ENCODE measurements at places on chromosomes 1 and 21. TPM values are rescaled to one million over a fixed set of nuclear protein-coding genes. Genes with fewer than 3 reads are reported as not detected.

TRIM63 gene
- total RNA-seq = not detected

SH2D2A gene
- total RNA-seq = 4.9 TPM

FBLIM1 gene
- total RNA-seq = 45.2 TPM

GRCh38 chr1:117146575-117147340 lies 25.2 kb upstream of the TRIM45 start:
- no peaks in the 10 kb centered on the region for H3K27me3 ChIP-seq
- H3K27ac ChIP-seq = no peak overlapping the region
- H3K4me3 ChIP-seq = no peak overlapping the region
- DNase-seq = no peak
- no peaks in the 10 kb centered on the region for H3K36me3 ChIP-seq

DNA sequence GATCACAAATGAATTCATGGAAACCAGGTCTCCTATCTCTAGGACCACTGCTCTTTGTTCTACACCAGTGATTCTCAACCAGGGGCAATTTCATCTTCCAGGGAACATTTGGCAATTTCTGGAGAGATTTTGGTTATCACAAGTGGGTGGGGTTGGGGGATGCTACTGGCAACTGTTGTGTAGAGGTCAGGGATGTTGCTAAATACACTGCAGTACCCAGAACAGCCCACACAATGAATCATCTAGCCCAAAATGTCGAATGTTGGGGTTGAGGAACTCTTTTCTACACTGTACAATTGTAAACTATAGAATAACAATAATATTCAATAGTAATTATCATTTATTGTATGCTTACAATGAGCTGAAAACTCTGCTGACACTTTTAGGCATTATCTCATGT lies 55.7 kb upstream of the UBE2U start:
- H3K4me1 ChIP-seq = no peaks in the 10 kb centered on the region
- H3K36me3 ChIP-seq = no peaks in the 10 kb centered on the region
- no peak for DNase-seq
- H3K4me3 ChIP-seq = no peak overlapping the region
- no peak overlapping the region for H3K27ac ChIP-seq

GRCh38 chr1:215166886-215167285 lies 84.3 kb downstream of the KCNK2 start:
- no peak overlapping the region for H3K27ac ChIP-seq
- H3K27me3 ChIP-seq = no peaks in the 10 kb centered on the region
- H3K4me1 ChIP-seq = no peaks in the 10 kb centered on the region
- H3K36me3 ChIP-seq = no peaks in the 10 kb centered on the region

- H3K36me3 ChIP-seq = no peaks in the 10 kb centered on the region
- peak overlapping the region; percentile 43 for H3K27ac ChIP-seq
- H3K4me3 ChIP-seq = no peak overlapping the region
- peaks cover 44% of the 10 kb centered on the region for H3K4me1 ChIP-seq
These were observed 79.9 kb downstream of the FHAD1 start for GRCh38 chr1:15326691-15327588.

GRCh38 chr21:34715518-34715917 lies 46.7 kb downstream of the CLIC6 start:
- no peak overlapping the region for H3K27ac ChIP-seq
- DNase-seq = no peak
- no peak overlapping the region for H3K4me3 ChIP-seq
- H3K4me1 ChIP-seq = no peaks in the 10 kb centered on the region
- H3K36me3 ChIP-seq = no peaks in the 10 kb centered on the region

GRCh38 chr1:244860914-244861610 lies 3.3 kb downstream of the HNRNPU start:
- H3K27me3 ChIP-seq = no peaks in the 10 kb centered on the region
- peak overlapping the region; percentile 100 for H3K27ac ChIP-seq
- peaks cover 60% of the 10 kb centered on the region for H3K4me1 ChIP-seq
- DNase-seq = no peak
- peak overlapping the region; percentile 100 for H3K4me3 ChIP-seq

DNA sequence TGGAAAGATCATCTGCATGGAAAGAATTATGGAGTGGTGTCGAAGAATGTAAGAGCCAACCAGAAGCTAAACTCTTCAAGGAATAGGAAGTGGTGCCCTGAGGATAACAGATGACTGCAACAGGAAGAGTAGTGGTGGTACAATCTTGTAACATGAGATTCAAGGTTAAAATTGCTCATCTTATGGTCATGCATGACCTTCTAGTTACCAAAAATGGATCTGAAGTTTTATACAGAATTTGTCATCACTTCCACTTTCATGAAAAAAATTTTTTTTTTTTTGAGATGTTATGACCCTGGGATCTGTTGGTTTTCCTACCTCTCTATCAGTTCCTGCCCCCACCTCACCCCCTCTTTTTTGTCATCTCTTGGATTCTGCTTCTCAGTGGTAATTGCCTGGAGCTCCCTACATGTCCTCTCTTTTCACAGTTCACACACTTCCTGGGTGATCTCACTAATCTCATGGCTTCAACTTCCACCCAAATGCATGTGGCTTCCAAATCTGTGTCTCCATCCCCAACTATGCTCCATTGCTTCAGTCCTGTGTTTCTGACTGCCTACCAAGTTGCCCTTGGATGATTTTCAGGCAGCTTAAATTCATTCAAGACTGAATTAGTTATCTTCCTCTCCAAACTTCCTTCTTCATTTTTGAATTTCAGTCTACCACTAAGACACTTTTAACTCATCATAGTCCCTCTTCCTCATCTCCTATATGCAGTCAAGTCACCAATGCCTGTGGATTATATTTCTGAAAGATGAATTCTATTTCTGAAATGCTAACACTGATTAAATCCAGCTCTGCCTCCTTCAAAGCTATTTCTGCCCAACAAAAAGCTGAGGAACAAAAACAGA lies 48.4 kb downstream of the SLAMF6 start:
- H3K4me3 ChIP-seq = no peak overlapping the region
- no peak for DNase-seq
- no peaks in the 10 kb centered on the region for H3K4me1 ChIP-seq
- no peak overlapping the region for H3K27ac ChIP-seq

Data from vagina (tissue), 2 donors.